Stimulated activated CD4-positive, alpha-beta T cell treated with anti-CD3 and anti-CD28 coated beads, Interleukin-12 subunit alpha, Interleukin-12 subunit beta, amount 100 ng/mL, for 24 hours (primary cell): ENCODE measurements at places on chromosomes 6 and 20.

DNA sequence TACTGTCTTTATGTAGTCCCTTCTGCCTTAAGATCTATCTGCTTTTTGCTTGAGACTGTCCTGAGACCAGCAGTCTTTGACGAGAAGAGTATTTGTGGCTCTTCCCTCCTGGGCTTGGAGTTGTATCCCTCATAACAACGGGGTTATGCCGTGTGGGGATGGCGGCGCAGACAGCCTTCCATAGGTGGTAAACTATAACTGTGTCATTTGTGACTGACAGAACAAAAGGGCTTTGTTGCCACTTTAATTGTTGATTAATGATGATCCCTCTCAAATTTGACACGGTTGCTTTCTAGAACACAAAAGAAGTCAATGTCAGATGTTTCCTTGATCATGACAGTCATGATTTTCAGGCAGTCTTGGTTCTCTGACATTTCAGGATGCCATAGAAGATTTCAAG is 196.6 kb downstream of the JARID2 start:
- DNase-seq: no peak

- no peak for DNase-seq
These were observed 175.7 kb downstream of the VEGFA start for GRCh38 chr6:43945768-43946080.

DNA sequence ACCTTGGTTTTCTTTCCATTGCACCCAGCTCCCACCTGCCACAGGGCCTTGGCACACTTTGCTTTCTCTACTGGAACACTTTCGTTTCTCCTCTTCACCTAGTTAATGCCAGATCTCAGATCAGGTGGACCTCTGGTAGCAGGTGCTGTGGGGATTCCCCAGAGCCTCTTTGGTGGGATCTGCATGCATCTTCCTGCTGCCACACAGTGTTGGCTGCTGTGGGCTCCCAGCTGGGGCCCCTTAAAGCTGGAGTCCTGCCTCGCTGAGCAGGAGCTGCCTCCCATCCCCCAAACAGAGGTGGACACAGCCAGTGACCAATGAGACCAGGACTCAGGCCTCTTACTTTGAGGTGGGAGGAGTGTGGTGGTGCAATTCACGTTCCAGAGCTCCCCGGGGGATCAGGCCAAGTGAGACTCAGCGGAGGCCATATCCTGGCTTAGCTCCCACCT is 28.4 kb downstream of the CEBPB start:
- DNase-seq: no peak

- DNase-seq: no peak
These were observed 21.1 kb downstream of the ZNF184 start for GRCh38 chr6:27451660-27452390.

DNA sequence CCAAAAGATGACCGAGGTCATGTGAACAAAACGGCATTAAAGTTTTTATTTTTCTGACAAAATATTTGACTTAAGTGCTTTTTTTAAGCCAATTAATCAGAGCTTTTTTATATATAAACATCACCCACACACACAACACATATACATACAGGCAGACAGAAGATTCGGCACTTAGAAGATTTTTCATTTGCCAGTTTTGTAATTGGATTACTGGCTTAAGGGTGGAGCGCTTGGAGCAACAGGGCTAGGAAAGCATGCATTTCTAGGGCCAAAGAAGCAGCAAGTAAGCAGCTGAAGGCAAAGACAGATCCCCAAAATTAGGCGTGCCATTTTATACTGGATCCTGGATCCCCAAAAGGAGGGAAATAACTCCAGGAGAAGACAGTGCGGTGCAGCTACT is 30.3 kb downstream of the SAMD5 start:
- DNase-seq: no peak

DNA sequence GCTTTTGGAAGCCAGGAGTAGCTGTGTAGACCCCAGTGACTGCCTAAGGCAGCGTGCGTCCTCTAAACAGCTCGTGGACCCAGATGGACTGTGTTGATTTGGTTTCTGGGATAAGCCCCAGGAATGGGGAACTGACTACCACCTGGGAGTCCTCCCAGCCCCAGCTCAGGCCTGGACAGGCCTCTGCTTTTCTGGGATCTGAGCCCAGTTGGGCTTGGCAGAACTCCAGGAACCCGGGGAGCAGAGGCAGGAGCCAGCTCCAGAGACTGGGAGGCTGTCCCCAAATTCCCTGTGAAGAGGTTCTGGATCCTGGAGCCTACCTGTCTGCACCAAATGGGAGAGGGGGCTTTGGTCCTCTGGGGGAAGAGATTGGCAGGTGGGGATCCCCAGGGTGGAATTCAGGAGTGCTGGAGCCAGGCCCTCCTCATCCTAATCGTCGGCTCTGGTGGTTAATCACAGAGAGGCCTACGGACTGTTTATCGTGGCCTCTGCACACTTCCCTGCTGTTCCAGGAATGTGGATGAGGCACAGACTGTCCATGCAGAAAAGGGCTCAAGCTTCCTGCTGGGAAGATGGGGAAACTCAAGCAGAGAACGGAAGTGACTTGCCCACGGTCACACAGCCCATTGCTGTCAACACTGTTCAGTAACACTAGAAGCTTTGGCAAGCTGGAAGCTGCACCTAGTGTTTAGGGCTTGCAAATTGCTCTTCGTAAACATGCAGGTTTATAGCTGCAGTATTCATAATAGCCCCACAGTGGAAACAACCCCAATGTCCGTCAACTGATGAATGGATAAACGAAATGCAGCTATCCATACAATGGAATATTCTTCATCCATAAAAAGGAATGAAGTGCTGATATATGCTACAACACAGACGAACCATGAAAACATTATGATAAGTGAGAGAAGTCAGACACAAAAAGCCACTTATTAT is 100.6 kb downstream of the KCNB1 start:
- DNase-seq: no peak
